ENCODE measurements at places on chromosomes 11 and 22.

- no peak for DNase-seq
Observed at GRCh38 chr22:47249370-47249928, 487.0 kb downstream of the TBC1D22A start.

DNA sequence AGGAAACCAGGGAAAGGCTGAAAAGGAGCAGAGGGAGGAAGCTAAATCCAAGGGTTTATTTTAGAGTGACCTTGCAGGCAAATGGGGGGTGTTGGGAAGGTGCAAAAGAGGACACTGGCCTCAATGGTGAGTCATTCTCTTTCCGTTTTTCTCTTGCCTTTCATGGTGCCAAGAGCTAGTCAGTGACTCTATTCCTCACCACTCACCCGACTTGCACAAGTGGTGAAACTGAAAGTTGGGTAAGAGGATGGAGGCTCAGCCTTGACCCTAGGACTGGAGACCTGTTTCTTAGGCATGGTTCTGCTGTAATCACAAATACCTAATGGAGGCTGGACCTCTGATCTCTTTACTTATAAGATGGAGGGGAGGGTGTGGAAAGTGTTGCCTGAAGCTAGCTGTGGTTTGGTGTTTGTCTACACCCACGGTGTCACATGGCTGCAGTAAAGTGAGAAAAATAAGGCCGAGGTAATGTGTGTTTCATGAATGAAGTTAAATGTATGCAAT lies 67.3 kb upstream of the CREB3L1 start:
- no peak for DNase-seq

DNA sequence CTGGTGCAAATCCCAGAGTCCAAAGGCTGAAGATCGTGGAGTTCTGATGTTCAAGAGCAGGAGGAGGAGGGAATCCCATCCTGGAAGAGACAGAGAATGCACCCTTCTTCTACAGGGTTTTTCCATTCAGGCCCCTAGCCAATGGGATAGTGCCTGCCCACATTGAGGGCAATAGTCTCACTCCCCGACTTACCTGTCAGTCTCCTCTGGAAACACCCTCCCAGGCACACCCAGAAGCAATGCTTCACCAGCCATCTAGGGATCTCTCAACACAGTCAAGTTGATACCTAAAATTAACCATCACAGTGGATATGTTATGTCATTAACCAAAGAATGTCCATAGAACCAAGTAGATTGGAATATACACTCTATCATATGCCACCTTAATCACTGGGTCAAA lies 72.9 kb downstream of the FAM83F start:
- DNase-seq, result no peak

DNA sequence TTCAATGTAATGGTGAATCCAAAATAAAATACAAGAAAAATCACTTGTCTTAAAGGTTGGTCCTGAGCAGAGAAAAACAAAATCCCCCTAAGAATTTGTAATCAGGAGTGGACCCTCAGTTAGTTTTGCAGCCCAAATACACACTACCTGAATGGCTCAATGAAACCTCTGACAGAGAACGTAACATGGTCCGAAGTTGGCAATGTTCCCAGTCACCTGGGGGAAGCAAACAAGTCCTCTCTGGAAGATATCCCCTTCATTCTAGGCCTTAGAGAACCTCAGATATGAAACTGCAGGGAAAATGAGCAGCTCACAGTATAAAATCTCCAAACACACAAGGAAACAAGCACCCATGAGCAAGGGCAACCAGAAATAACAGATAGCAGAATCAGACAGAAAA lies 58.2 kb downstream of the MORC2 start:
- no peak for DNase-seq

DNA sequence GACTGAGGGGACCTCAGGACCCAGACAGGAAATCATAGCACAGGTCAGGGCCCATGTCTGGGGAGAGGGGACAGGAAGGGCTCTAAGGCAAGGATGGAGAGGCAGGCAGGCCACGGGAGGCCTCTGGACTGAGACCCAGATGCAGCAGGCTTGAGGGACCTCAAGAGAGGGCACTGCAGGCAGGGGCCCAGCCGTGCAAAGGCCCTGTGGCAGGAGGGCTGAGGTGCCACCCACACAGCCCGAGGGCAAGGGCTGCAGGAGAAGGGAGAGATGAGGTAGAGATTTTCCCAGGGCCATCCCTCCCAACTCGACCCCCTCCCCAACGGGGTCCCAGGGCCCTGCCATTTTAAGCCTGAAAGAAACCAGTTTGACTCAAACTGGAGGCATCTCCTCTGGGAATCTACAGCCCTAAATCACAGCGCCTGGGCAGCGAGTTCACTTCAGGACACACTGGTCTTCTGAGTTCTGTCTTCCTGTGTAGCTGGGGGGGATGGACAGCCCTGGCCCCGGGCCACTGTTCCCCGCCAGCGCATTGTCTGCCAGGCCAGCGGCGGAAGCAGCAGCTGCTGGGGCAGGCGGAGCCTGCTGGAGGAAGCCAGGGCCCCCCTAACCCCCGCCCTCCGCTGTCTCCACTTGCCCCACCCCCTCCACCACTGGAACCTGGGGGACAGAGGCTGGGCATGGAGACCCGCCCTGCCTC lies 20.3 kb upstream of the WNT7B start:
- DNase-seq, result no peak

DNA sequence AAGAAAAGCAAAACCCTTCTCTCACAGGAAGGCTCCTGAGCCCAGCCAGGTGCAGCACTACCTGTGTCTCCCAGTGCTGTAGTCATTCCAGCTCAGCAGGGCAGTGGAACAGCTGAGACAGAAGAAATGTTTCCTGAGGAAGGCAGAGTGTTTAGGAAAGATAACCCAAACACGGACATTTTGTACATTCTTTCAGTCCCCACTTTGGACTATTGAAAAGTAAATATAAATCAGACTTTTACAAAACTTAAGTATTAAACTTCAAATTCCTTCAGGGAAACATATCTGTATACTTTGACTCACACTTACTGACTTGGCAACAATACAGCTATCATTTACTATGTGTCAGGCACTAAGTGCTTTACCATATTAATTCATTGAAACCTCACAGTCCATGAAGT lies 40.4 kb downstream of the RRAS2 start:
- no peak for DNase-seq

- DNase-seq, result no peak
Observed at GRCh38 chr11:21615955-21616371, 576.9 kb upstream of the ANO5 start.

All from effector memory CD4-positive, alpha-beta T cell (primary cell).